ENCODE measurements at places on chromosomes 6 and 20.
A peak's percentile ranks its signal among the peaks of the same experiment; 100 is the strongest.

DNA sequence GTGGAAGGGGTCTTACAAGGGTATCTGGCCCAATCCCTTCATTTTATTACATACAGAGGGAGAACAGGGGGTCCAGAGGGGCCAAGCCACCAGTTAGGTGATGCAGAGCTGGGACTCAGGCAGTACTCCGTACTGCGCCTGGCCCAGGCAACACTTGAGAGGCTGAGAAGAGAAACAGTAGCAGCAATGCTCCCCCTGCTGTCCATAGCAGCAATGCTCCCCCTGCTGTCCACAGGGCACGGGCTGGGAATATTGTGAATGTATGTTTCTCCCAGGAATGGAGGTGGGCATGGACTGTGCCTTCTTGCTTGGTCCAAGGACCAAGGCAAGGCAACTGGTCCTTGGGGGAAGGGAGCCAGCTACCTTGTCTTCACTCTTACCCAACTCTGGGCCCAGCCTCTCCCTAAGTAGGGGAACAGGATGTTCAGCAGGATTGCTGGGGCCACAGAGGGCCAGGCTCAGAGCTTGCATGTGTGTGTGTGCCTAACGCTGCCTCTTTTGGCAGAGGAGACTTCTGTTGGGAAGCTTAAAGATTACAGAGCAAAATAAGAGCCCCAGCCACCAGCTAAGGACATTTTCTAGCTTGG, 14.8 kb upstream of the FAM83C start:
- DNase-seq, result peak; percentile 76

DNA sequence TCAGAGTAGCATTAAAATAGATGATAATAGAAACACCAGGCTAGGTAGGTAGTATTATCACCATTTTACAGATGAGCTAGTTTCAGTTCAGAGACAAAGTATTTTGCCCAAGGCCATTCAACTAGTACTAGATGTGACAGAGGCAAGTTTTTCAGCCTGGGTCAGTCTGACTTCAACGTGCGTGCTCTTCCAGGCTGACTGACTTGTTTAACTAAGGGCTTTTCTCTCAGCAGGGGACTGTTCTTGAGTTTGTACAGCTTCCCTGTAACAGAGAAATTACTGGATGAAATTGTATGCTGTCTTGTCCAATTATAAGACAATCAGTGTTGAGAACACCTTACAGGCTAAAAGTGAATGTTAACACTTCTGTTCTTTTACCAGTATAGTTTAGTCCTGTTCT, 333.5 kb upstream of the MAN1A1 start:
- no peak for DNase-seq

DNA sequence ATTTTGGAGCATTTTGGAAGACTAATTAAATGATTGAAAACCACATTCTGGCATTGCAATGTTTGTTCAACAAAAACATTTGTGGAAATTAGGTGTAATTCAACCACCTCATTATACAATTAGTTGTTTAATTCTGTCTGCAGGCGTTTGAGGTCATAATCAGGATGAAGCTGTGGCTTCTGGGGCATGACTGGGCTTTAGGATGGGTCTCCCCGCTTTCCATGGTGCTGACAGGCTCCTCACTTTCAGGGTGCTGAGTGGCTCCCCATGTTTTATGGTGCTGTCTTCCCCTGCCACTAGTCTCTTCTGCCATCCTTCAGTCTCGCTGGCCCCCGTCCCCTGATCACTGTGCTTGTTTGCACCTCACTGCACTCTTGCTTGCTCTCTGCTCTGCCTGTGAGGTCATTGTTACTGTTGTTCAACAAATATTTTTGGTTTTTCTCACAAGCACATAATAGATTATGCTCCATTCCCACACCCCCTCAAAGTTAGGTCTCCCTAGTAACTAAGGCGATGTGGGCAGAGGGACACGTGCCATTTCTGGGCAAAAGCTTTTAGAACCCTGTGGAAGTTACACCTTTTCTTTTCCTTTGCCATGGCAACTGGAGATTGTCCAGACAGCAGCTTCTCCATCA, 25.4 kb upstream of the ZNF831 start:
- DNase-seq, result no peak

DNA sequence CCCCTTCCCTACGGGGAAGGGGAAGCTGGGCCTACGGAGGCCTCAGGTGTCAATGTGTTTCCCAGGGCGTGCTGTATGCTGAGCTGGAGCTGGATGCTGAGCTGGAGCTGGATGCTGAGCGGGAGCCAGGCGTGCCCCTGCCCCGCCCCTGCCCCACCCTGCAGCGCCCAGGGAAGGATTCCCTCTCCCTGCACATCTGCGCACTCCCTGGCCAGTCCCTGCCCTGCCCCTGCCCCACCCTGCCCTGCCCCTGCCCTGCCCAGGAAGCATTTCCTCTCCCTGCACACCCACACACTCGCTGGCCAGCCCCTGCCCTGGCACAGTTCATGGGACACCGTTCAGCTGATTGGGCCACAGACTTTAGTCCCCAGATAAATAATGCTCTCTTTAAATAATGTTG, 196.8 kb downstream of the SMOC2 start:
- no peak for DNase-seq

DNA sequence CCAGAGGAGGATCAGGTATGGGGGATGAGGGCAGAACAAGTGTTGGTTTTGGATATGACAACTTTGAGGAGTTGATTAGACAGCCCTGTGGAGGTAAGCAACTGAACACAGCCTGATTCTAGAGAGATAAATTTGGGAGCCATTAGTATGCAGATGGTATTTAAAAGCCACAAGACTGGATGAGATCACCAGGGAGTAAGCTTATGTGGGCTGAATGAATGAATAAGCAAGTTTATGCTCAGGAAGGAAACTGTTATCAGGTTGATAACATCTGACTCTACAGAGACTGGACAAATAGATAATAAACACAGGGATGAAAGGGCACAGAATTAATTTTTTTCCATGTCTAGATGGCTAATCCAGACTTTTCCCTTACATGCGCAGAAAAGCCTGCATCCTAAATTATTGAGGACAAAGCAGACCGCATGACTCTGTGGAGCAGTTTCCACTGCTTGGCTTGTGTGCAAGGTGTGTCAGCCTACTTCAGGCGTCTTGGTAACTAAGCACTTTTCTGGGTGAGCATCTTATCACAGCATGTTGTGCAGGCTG, 150.6 kb downstream of the GJA10 start:
- DNase-seq, result peak; percentile 81

GRCh38 chr20:11808841-11809240, 108.9 kb upstream of the BTBD3 start:
- DNase-seq, result no peak

GRCh38 chr6:63975699-63976098, 340.1 kb downstream of the PHF3 start:
- DNase-seq, result peak; percentile 44

- no peak for DNase-seq
Measured at GRCh38 chr6:99145738-99146137, 198.0 kb upstream of the FBXL4 start.

- DNase-seq, result no peak
Measured at GRCh38 chr6:168232062-168232461, 87.5 kb downstream of the DACT2 start.

All from hematopoietic multipotent progenitor cell treated with erythropoietin and hydrocortisone succinate and interleukin-3 and kit ligand, for 6 days (in vitro differentiated cells).